Gastrocnemius medialis (tissue), 4 donors: ENCODE measurements at places on chromosomes 2 and 18. TPM values are rescaled to one million over a fixed set of nuclear protein-coding genes. Genes with fewer than 3 reads are reported as not detected.

Gene RESP18
- total RNA-seq, result not detected

Gene WDSUB1
- total RNA-seq, result 1.4 TPM

Gene STAT4
- total RNA-seq, result 1.0 TPM

DNA sequence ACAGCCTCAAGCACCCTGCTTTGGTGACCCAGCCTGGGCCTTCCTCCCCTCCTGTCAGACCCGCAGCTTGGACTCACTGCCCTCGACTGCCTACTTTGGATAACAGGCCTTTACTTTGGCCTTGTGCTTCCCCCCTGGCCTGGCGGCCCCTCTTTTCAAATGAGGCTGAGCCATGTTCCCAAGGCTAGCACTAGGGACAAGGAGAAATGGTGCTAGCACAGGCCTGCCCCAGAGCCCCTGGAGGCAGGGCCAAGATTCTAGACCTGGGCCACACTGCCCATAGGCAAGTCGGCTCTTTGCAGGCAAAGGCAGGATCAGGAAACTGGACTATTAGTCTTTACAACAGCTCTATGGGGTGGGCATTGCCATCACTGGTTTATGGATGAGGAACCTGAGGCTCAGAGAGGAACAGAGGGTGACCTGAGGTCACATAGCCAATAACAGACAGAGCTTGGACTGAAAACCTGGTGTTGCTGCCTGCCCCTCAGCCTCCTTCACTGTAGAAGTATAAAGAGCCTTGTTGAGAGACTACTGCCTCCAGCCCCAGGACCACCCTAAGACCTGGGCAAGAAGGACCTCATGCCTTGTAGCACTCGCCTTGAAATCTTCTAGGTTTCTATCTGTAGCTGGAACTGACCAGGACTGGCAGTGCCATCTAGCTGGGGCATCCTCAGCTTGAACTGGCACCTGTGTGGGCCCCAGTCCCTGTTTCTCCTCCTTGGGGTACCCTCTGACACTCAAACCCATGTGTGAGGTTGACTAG lies 266.3 kb downstream of the DYSF start:
- no peaks in the 10 kb centered on the region for H3K27me3 ChIP-seq
- no peak for DNase-seq
- H3K36me3 ChIP-seq, result no peaks in the 10 kb centered on the region
- peaks cover 68% of the 10 kb centered on the region for H3K4me1 ChIP-seq
- H3K27ac ChIP-seq, result peak overlapping the region; percentile 90

GRCh38 chr2:157046396-157046795 lies 211.1 kb upstream of the GALNT5 start:
- no peak overlapping the region for H3K27ac ChIP-seq
- DNase-seq, result no peak
- no peaks in the 10 kb centered on the region for H3K36me3 ChIP-seq
- H3K4me3 ChIP-seq, result no peak overlapping the region

GRCh38 chr18:596288-596881 lies 403 bp upstream of the CLUL1 start:
- no peaks in the 10 kb centered on the region for H3K4me1 ChIP-seq
- H3K36me3 ChIP-seq, result no peaks in the 10 kb centered on the region
- no peak overlapping the region for H3K27ac ChIP-seq
- no peak for DNase-seq
- H3K27me3 ChIP-seq, result peaks cover 10% of the 10 kb centered on the region

- H3K27me3 ChIP-seq, result no peaks in the 10 kb centered on the region
- no peak overlapping the region for H3K27ac ChIP-seq
- H3K36me3 ChIP-seq, result no peaks in the 10 kb centered on the region
- H3K4me3 ChIP-seq, result no peak overlapping the region
- no peaks in the 10 kb centered on the region for H3K4me1 ChIP-seq
Measured at GRCh38 chr2:220445429-220446105, 818.1 kb downstream of the SLC4A3 start.

DNA sequence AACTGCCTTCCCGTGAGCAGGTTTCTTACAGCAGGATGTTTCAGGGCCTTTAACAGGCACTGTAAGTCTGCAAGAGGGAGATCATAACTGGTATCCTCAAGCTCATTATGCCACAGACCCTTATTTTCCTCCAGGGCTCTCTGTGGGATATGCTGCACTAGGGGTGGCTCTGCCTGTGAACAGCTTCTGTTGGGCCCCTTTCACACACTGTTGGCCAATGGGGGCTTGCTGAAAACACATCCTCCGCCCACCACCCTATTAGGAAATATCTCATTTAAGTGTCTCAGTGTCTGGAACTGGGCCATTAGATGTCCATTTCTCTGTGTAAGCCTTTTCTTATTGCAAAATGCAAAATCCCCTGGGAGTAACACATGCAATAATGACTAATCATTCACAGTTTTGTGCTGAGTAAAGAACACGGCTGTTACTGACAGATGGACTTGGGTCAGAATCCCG lies 414.3 kb upstream of the HS6ST1 start:
- peak; percentile 41 for DNase-seq
- peaks cover 8% of the 10 kb centered on the region for H3K4me1 ChIP-seq
- H3K36me3 ChIP-seq, result no peaks in the 10 kb centered on the region
- H3K27ac ChIP-seq, result no peak overlapping the region
- H3K4me3 ChIP-seq, result no peak overlapping the region
- no peaks in the 10 kb centered on the region for H3K27me3 ChIP-seq

DNA sequence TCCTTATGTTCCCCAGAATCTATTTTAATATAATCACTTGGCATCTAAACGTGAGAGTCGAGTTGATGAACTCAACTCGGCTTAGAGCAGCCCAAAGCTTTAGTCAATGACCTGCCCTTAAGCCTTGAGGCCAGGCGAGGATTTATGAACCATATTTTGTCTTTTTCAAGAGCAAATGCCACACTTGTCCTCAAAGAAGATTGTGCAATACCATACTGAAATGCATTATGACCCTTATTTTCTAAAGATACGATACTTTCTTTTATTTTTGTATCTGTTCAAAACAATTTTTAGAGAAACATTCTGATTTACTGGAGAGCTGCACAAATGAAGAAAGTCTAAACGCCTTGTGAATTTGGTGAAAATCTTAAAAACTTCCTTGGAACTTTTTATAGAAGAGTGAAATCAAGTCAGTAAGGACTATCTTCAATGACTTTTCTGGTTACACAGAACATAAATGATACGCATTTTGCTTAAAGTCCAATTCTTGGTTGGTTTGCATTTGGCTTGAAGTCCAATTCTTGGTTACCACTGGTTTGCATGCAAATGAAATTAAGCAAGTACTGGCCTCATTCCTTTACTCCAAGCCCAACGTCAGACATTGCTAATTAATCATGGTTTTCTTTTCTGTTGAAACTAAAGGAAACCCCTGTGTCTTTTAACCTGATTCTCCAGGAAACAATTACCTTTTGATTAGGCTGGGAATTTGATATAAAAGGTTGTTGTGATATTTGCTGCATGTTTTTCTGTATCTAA lies 105.8 kb upstream of the CAVIN2 start:
- no peak overlapping the region for H3K27ac ChIP-seq
- no peak overlapping the region for H3K4me3 ChIP-seq
- no peaks in the 10 kb centered on the region for H3K4me1 ChIP-seq

- no peaks in the 10 kb centered on the region for H3K27me3 ChIP-seq
- no peaks in the 10 kb centered on the region for H3K4me1 ChIP-seq
- DNase-seq, result peak; percentile 9
- no peaks in the 10 kb centered on the region for H3K36me3 ChIP-seq
- H3K4me3 ChIP-seq, result no peak overlapping the region
Measured at GRCh38 chr2:143481237-143481623, 352.0 kb downstream of the ARHGAP15 start.

DNA sequence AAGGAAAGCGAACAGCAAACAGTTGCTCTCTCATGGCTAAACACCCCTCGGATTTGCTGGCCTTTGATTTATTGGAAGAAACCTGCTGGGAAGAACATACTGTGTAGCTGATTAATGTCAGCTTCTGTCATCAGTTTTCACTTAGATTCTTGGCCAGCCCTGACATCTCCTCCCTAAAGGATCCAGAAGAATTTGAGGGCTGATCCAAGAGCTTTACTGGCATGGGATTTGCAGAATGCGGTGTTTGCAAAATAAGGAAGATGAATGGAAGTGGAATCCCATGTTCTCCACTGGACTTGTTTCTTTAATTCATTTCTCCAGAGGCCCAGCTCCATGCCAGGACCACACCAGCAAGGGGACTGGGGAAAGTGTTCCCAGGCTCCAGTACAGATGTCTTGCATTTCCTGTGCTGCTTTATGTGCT lies 80.5 kb downstream of the RDH14 start:
- H3K27ac ChIP-seq, result no peak overlapping the region
- no peaks in the 10 kb centered on the region for H3K36me3 ChIP-seq
- no peaks in the 10 kb centered on the region for H3K27me3 ChIP-seq
- no peaks in the 10 kb centered on the region for H3K4me1 ChIP-seq
- peak; percentile 35 for DNase-seq

Gene VWA3B
- not detected for total RNA-seq

- no peaks in the 10 kb centered on the region for H3K36me3 ChIP-seq
- H3K4me3 ChIP-seq, result no peak overlapping the region
- no peaks in the 10 kb centered on the region for H3K27me3 ChIP-seq
- DNase-seq, result no peak
Measured at GRCh38 chr2:210562502-210563080, 6.2 kb downstream of the CPS1 start.

GRCh38 chr2:2703172-2703571 lies 372.1 kb upstream of the MYT1L start:
- no peak overlapping the region for H3K27ac ChIP-seq
- H3K36me3 ChIP-seq, result no peaks in the 10 kb centered on the region
- H3K4me1 ChIP-seq, result no peaks in the 10 kb centered on the region
- no peak overlapping the region for H3K4me3 ChIP-seq
- no peaks in the 10 kb centered on the region for H3K27me3 ChIP-seq
- no peak for DNase-seq

GRCh38 chr2:40395169-40396073 lies 56.5 kb downstream of the SLC8A1 start:
- no peaks in the 10 kb centered on the region for H3K4me1 ChIP-seq
- no peak for DNase-seq
- H3K4me3 ChIP-seq, result no peak overlapping the region
- no peaks in the 10 kb centered on the region for H3K36me3 ChIP-seq
- H3K27ac ChIP-seq, result no peak overlapping the region

Gene SIGLEC15
- total RNA-seq, result not detected

DNA sequence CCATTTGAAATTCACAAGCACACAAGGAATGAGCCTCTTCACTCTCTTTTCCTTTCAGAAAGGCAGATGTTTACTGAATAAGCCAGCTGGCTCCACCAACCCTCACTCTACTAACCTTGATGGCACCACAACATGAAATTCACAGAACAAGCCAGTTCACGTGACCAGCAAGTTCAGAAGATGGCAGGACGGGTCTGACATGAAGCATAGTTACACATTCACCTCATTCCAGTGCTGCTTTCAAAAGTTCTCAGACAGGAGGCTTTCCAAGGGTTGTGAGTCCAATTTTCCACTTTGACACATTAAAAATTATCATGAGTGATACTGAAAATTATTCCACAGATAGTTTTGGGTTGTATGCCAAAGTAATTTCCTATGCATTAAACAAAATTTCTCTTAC lies 74.2 kb upstream of the MBOAT2 start:
- H3K27me3 ChIP-seq, result no peaks in the 10 kb centered on the region
- no peaks in the 10 kb centered on the region for H3K36me3 ChIP-seq
- DNase-seq, result no peak
- H3K4me3 ChIP-seq, result no peak overlapping the region
- H3K4me1 ChIP-seq, result no peaks in the 10 kb centered on the region

DNA sequence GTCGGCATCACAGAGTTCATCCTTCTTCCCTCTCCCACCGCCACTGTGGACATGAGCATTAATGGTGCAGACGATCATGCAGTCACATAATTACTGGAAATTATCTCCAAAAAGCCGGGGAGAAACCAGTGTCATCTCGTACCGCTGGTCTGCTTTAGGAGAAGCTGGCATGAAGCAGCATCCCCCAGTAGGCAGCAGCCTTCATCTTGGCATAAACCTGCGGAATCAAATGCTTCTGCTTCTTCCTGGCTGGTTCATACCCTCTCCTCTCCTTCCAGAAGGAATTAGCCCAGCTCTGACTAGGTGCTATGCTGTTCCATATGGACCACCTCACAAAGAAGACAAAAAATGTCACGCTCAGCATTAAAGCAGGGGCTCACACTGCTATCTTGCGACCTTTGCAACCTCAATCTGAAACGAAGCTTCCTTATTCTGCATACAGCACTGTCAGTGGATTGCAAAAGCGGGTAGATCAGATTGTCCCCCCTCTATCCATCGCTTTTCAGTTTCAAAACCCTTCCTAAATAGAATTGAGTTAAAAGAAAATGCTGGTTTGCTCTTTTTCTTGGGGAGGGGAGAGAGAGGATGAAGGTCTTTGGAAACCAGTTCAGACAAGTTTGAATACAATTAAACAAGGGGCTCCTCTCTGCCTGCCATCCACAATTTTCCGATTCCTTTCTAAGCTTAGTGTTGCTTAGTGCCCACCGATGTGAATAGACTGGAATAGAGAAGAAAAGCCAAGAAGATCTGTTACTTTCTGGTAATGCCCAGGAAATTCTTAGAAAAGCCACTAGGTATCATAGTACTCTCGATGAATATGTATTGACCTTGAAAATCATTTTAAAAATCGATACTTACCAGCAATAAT lies 212.1 kb upstream of the ZNF521 start:
- no peak for DNase-seq
- H3K4me3 ChIP-seq, result no peak overlapping the region
- no peak overlapping the region for H3K27ac ChIP-seq
- H3K36me3 ChIP-seq, result no peaks in the 10 kb centered on the region

Gene CTLA4
- total RNA-seq, result not detected

DNA sequence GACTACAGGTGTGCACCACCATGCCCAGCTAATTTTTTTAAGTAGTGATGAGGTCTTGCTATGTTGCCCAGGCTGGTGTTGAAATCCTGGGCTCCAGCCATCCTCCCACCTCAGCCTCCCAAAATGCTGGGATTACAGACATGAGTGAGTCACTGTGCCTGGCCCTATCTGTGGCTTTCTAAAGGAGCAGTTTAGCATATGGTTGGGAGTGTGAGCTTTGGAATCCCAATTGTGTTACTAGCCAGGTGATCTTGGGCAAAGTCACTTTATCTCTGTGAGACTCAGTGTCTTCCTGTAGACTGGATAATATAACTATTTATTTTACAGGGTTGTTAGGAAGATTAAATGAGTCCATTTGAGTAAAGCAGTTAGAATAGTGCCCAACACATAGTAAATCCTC lies 19.8 kb upstream of the SMAD4 start:
- no peak overlapping the region for H3K27ac ChIP-seq
- no peaks in the 10 kb centered on the region for H3K36me3 ChIP-seq
- H3K4me3 ChIP-seq, result no peak overlapping the region
- peaks cover 3% of the 10 kb centered on the region for H3K4me1 ChIP-seq
- no peak for DNase-seq

Gene ODC1
- 176 TPM for total RNA-seq

Gene EFEMP1
- 23.9 TPM for total RNA-seq

Gene CFAP65
- total RNA-seq, result not detected

DNA sequence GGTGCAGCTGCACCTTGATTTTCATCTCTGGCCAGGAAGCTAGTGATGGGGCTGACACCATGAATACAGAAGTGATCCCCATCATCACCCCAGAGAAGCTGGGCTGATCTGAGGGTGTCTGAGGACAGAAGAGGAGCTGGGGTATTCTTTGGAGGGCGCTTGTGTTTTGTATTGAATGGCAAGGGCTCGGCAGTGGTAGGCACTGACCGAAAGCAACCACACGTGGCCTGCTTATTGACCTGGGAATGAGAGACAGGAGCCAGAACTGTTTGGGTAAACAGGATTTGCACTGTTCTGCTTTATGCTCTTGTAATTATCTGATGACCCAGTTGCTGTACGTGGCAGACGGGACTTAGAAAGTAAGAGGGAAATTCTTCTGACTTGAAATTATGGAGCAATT lies 62.6 kb upstream of the RPL31 start:
- H3K4me1 ChIP-seq, result peaks cover 20% of the 10 kb centered on the region
- no peak overlapping the region for H3K27ac ChIP-seq
- no peak overlapping the region for H3K4me3 ChIP-seq
- no peak for DNase-seq
- no peaks in the 10 kb centered on the region for H3K27me3 ChIP-seq
- H3K36me3 ChIP-seq, result no peaks in the 10 kb centered on the region
